ENCODE measurements at places on chromosomes 4 and X. TPM values are rescaled to one million over a fixed set of nuclear protein-coding genes. Genes with fewer than 3 reads are reported as not detected.

PITX2 gene
- not detected for total RNA-seq

COPS4 gene
- total RNA-seq: 33.1 TPM

IGSF1 gene
- total RNA-seq: not detected

MAGEA1 gene
- total RNA-seq: not detected

NDP gene
- total RNA-seq: not detected

TASL gene
- total RNA-seq: 15.6 TPM

MAGEA6 gene
- total RNA-seq: not detected

REELD1 gene
- 0.12 TPM for total RNA-seq

UGT2A2 gene
- total RNA-seq: not detected

TMPRSS11F gene
- total RNA-seq: not detected

USP46 gene
- total RNA-seq: 11.2 TPM
